ENCODE measurements at places on chromosomes 4 and X. TPM values are rescaled to one million over a fixed set of nuclear protein-coding genes. Genes with fewer than 3 reads are reported as not detected.

The STK26 gene
- total RNA-seq: 9.4 TPM

The ARHGAP36 gene
- total RNA-seq: not detected

The HGFAC gene
- total RNA-seq: not detected

DNA sequence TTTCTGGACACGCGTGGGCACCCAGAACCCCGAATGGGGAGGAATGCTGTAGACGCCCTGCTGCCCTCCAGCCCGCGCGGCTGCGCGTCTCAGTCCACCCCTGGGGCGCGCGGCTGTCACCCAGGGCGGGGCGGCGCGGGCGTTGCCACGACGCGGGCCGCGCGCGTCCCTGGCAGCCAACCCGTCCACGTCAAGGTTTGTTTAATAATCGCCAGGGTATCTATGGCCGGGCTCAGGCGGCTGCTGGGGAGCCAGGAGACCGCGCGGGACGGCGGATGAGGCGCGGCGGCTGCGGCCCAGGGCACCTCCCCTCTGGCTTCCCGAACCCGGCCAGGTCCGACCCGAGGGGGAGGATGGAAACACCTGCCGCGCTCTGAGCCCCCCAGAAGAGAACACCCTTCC, at the start of gene SPATA18:
SPATA18 (plus strand) TSS at position 92 of the 402 bp plus-strand sequence. CDS start 401 bp downstream, outside the sequence.
- H3K27ac ChIP-seq: peak within 1 kb of the TSS; percentile 58
- H3K36me3 ChIP-seq: no peaks in the 10 kb centered on the region
- peaks cover 3% of the 10 kb centered on the region for H3K4me1 ChIP-seq
- H3K4me3 ChIP-seq: peak within 1 kb of the TSS; percentile 86
- H3K27me3 ChIP-seq: peaks cover 22% of the 10 kb centered on the region
- peak; percentile 89 for DNase-seq

DNA sequence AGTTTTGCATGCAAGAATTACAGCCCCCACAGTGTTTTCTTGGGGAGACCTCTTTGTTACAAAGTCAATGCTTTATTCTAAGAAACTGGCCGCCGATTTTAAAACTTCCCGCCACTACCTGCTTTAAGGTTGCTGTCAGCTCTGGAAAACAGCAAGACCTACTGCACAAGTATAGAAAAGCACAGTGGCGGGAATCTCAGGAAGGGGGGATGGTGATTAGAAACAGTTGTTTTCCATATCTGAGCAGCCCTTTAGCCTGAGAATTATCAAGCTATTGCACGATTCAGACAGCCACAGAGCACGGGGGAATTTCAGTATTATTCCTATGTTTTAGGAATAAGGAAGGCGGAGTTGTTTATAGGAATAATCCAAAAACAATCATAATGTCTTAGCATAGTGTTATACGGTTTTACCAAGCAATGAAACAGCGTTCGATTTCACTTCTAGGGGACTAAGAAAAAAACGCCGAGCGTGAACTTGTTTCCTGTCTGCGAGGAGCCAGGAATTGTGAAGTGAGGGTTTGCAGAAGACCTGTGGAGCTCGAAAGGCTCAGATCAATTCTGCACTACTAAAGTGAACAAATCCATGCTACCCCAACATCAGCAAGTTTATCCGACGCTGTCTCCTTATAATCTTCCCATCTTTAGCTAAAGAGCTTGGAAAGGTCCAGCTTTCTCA, 81.3 kb downstream of the HMGN5 start:
- DNase-seq: no peak
- peaks cover 3% of the 10 kb centered on the region for H3K27me3 ChIP-seq
- H3K4me1 ChIP-seq: peaks cover 9% of the 10 kb centered on the region
- no peaks in the 10 kb centered on the region for H3K36me3 ChIP-seq

DNA sequence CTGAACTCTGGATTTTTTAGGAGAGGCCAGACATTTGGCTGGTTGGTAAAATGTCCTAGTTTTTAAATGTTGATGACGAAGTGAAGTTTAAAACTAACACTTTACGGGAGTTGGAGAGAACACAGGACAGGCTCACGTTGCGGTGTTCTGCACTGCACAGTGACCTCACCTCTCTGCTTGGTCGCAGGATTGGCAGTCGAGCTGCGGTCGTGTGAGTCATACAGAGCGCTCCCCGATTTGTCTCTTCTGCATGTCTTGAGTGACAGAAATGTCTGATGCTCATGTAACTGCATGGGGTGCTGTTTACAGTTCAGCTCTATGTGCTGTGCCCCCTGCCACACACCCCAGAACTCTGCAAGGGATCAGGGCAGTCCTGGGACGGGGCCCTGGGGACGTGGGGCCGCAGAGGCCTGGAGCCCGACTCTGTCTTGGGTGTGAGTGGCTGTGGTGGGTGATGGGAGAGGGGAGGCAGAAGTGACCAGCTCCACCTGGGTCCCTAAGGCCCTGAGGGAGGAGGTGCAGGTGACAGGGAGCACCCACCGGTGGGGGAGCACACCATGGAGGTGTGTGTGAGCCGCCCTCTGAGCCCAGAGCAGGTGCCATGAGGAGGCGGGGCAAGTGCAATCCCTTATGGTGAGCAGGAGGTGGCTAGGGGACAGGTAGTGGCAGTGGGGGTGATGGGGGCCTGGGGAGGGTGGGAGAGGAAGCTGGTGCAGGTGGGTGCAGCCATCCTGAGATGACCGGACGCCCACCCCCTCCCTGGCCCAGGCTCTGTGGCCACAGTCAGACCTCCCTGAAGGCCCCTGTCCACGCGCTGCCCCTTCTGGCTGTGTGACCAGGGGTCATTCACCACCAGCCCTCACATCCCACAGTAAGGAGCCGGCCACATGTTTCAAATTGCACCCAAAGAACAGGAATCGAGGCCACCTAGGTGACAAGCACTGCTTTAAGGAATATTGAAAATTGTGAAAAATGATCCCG, 77.9 kb upstream of the ADRA2C start:
- H3K27ac ChIP-seq: no peak overlapping the region
- no peaks in the 10 kb centered on the region for H3K36me3 ChIP-seq
- no peak overlapping the region for H3K4me3 ChIP-seq
- no peak for DNase-seq
- no peaks in the 10 kb centered on the region for H3K4me1 ChIP-seq
- peaks cover 5% of the 10 kb centered on the region for H3K27me3 ChIP-seq

The TRMT10A gene
- total RNA-seq: 14.5 TPM

GRCh38 chrX:10172877-10173276, 16.1 kb downstream of the CLCN4 start:
- H3K27ac ChIP-seq: peak overlapping the region; percentile 36
- DNase-seq: no peak
- peak overlapping the region; percentile 50 for H3K4me3 ChIP-seq

DNA sequence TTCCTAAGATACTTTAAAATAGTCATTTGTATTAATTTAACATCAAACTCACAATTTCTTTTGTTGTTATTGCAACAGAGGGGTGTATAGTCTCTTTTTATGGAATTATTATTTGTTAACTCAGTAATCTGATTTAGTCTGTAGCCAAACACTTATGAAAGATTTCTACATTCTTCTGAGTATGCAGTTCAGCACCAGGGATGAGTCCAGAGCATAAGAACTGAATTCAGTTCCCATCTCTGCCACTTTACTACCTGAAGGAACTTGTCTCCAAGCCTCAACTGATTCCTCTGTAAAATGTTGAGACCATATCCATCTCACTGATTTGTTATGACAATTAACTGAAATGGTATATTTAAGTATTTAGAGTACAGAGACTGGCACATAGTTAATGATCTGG, 45.5 kb downstream of the METTL14 start:
- H3K4me3 ChIP-seq: no peak overlapping the region
- DNase-seq: no peak
- peaks cover 42% of the 10 kb centered on the region for H3K4me1 ChIP-seq
- peak overlapping the region; percentile 72 for H3K27ac ChIP-seq

- H3K4me1 ChIP-seq: no peaks in the 10 kb centered on the region
- peaks cover 5% of the 10 kb centered on the region for H3K27me3 ChIP-seq
- no peak overlapping the region for H3K4me3 ChIP-seq
- DNase-seq: no peak
- no peak overlapping the region for H3K27ac ChIP-seq
- H3K36me3 ChIP-seq: no peaks in the 10 kb centered on the region
Observed at GRCh38 chrX:15564981-15565579, 35.7 kb downstream of the ACE2 start.

The CPE gene
- 6.9 TPM for total RNA-seq

GRCh38 chr4:118762730-118763477, 73.0 kb downstream of the SEC24D start:
- H3K4me1 ChIP-seq: peaks cover 87% of the 10 kb centered on the region
- DNase-seq: no peak
- peak overlapping the region; percentile 56 for H3K27ac ChIP-seq
- H3K27me3 ChIP-seq: no peaks in the 10 kb centered on the region
- H3K4me3 ChIP-seq: no peak overlapping the region

- peaks cover 10% of the 10 kb centered on the region for H3K4me1 ChIP-seq
- H3K4me3 ChIP-seq: no peak overlapping the region
- no peaks in the 10 kb centered on the region for H3K36me3 ChIP-seq
- no peak overlapping the region for H3K27ac ChIP-seq
- H3K27me3 ChIP-seq: peaks cover 8% of the 10 kb centered on the region
Observed at GRCh38 chrX:110143454-110144210, 140.7 kb downstream of the TMEM164 start.

DNA sequence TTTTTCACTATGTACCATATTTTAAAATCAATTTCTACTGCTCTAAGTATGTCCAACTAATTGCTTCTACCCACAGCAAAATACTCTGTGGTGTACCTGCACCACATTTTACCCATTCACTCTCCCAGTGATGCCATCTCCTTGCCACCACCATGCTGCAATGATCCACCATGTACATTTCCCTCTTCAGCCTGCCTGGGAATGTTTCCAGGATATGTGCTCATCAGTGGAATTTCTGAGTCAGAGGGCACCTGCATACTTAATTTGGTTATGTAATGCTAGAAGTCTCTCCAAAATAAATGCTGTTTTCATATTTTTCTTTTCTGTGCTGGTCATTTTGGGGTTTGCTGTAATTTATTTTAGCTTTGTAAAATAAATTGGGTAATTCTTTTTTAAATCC, 33.2 kb upstream of the OCIAD2 start:
- H3K4me1 ChIP-seq: peaks cover 5% of the 10 kb centered on the region
- no peak overlapping the region for H3K4me3 ChIP-seq
- peak; percentile 44 for DNase-seq
- H3K36me3 ChIP-seq: no peaks in the 10 kb centered on the region
- H3K27ac ChIP-seq: no peak overlapping the region

GRCh38 chr4:520683-521023, 21.6 kb downstream of the PIGG start:
- H3K27me3 ChIP-seq: no peaks in the 10 kb centered on the region
- no peaks in the 10 kb centered on the region for H3K4me1 ChIP-seq
- H3K27ac ChIP-seq: no peak overlapping the region
- no peak for DNase-seq

The HMGN5 gene
- total RNA-seq: 0.88 TPM

The SAP30 gene
- total RNA-seq: 25.3 TPM

- no peaks in the 10 kb centered on the region for H3K36me3 ChIP-seq
- no peak overlapping the region for H3K27ac ChIP-seq
- no peak for DNase-seq
Observed at GRCh38 chrX:13493659-13494058, 75.7 kb upstream of the EGFL6 start.

The GRIA3 gene
- 3.3 TPM for total RNA-seq

DNA sequence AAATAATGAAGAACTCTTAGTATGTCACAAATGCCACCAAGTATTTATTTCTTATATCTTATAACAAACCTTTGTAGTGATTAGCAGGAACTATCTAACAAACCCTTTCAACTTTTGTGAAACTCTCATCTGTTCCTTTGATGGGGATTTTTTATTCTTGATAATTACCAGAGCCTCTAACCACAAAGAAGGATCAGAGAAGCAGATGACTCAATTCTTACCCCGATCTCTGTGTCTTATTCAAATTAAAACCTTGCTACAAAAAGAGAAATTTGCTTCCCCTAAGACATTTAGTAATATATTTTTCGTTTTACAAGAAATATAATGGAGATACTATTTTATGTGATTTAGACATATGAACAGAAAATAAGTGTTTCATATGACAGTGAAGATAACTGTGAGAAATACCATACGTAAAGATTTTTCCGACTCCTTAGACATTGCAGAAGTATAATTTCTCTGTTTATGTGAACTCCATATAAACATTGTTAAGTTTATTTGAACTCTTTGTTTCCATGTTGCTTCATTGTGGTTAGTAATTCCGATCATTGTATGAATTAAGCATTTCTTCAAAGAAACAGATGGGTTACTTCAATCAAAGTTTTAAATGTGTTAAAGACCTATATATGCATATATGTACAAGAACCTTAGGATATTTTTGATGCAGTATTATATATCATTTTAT, 205.4 kb downstream of the CFAP299 start:
- peak; percentile 8 for DNase-seq
- no peaks in the 10 kb centered on the region for H3K27me3 ChIP-seq
- no peaks in the 10 kb centered on the region for H3K4me1 ChIP-seq

- no peak for DNase-seq
- no peak overlapping the region for H3K27ac ChIP-seq
- no peaks in the 10 kb centered on the region for H3K27me3 ChIP-seq
- no peaks in the 10 kb centered on the region for H3K4me1 ChIP-seq
Observed at GRCh38 chr4:103994059-103994458, 274.3 kb upstream of the TACR3 start.

GRCh38 chr4:147780137-147780777, 48.4 kb downstream of the ARHGAP10 start:
- no peaks in the 10 kb centered on the region for H3K27me3 ChIP-seq
- no peaks in the 10 kb centered on the region for H3K36me3 ChIP-seq

DNA sequence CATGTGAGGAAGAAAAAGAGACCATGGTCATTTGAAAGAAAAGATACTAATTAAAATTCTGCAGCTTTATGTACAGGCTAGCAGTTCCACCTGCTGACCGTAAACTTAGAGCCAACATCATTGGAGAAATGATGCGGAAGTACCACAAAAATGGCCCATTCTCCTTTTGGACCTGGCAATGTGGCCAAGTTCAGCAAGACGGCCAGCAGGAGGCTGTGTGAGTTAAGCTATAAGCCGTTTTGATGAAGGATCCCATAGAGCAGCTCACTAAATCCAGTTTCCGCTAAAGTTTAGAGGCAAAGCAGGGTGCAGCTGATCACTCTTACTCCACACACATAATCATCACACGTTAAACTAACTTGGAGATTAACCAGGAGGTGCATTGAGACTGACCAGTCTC, 133.8 kb downstream of the LDB2 start:
- no peaks in the 10 kb centered on the region for H3K27me3 ChIP-seq
- no peak for DNase-seq
- no peak overlapping the region for H3K27ac ChIP-seq
- peaks cover 35% of the 10 kb centered on the region for H3K4me1 ChIP-seq
- H3K4me3 ChIP-seq: no peak overlapping the region

The ART3 gene
- under 0.01 TPM for total RNA-seq

The ENPEP gene
- total RNA-seq: 1.1 TPM

All from osteoblast (primary cell).